Stimulated activated CD4-positive, alpha-beta T cell treated with anti-CD3 and anti-CD28 coated beads, Interleukin-4, amount 100 ng/mL, for 48 hours (primary cell): ENCODE measurements at places on chromosomes 13 and 19.
A peak's percentile ranks its signal among the peaks of the same experiment; 100 is the strongest.

- DNase-seq = no peak
These were observed 6.3 kb downstream of the TBCB start for GRCh38 chr19:36121486-36122124.

DNA sequence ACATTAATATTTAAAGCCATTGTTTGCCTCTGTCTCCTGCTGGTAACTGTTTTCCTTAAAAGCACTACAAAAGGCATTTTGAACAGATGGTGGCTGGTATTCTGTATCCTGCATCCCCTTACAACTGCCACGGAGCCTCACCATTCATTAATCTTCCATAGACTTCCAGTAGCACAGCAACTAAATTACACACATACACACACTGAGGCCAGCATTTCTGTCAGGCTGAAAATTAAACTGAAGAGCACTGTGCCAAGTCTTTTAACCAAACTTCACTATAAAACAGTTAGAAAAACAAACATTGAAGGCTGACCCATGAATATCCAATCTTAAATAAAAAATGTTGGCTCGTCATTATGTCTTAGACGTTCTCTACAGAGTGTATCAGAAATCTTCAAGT lies 697.8 kb downstream of the DACH1 start:
- no peak for DNase-seq

DNA sequence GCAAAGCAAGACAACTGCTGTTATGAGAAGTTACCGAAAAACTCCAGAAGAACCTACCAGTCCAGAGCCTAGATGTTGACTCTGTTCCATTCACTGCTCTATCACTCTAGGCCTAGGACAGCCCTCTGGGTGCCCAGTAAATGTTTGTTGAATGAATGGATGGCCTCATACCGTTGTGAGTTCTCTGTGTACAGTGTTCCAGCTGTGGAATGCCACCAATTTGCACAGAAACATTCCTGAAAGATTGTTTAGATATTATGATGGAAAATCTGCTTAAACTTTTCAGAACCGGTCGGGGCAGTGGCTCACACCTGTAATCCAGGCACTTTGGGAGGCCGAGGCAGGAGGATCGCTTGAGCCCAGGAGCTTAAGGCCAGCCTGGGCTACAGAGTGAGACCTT lies 1.3 kb upstream of the FBL start:
- no peak for DNase-seq

- DNase-seq = peak; percentile 70
These were observed 900 bp downstream of the PPP1R13L start for GRCh38 chr19:45403781-45404556.

GRCh38 chr13:24232474-24232873 lies 72.0 kb downstream of the SPATA13 start:
- no peak for DNase-seq

GRCh38 chr19:5534787-5535586 lies 32.8 kb downstream of the TINCR start:
- DNase-seq = peak; percentile 30

GRCh38 chr19:29409076-29409862 lies 116.5 kb upstream of the VSTM2B start:
- no peak for DNase-seq
